T-cell (primary cell): ENCODE measurements at places on chromosomes 7 and 10. TPM values are rescaled to one million over a fixed set of nuclear protein-coding genes. Genes with fewer than 3 reads are reported as not detected.

DNA sequence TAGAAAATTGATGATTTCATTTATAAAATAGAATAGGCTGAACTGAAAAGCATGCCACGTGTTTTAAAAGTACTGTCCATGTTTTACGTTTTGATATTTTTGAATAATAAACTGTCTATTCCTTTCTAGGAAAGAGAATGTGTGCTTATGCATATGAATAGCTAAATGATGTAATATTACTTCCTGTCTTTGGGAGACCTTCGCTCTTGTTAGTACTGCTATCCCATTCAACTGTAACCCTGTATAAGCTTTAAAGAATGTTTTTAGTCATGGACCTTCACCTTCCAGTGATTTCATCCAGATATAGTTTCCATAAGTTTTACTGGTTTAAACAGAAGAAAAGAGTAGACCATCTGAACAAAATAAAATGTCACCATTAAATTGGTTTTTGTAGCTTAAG is 274.4 kb upstream of the SEMA3A start:
- no peak for DNase-seq

GRCh38 chr7:80475383-80475782 is 36.5 kb downstream of the GNAT3 start:
- DNase-seq = no peak

- DNase-seq = no peak
Observed at GRCh38 chr7:123594813-123595241, 6.8 kb upstream of the ASB15 start.

- DNase-seq = no peak
Observed at GRCh38 chr7:1977876-1978441, 254.8 kb downstream of the MAD1L1 start.

Gene LIPK
- not detected for total RNA-seq

- no peak for DNase-seq
Observed at GRCh38 chr10:92124616-92125143, 166.2 kb downstream of the CPEB3 start.

DNA sequence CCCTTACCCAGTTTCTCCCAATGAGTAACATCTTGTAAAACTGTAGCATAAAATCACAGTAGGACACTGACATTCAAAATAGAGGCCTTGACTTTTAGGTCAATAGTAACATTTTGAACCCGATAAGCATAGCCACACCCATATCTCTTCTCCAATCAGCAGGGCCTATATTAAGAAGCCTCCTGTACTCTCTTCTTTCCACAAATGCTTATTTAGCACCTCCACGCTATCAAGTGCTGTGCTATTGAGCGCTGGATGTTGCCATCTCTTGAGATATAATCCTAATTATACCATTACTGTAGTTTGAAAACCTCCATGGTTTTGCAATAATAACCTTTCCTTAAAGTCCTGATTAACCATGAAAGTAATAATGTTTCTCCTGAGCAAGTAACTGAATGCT is 40.1 kb upstream of the CBLL1 start:
- DNase-seq = no peak

Gene SPDYE5
- total RNA-seq = not detected

DNA sequence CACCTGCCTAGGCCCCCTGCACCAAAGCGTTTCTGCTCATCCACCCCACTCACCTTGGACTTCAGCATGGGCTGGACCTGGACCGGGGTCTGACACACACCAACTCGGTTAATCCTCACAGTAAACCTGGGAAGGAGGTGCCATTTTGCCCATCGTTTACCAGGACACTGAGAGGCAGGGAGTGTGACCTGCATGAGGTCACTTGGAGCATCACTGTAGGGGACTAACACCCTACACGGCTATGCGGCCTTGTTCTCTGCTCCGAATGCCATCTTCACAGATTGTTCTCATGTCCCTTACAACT is 33.0 kb downstream of the ANKRD16 start:
- DNase-seq = no peak

DNA sequence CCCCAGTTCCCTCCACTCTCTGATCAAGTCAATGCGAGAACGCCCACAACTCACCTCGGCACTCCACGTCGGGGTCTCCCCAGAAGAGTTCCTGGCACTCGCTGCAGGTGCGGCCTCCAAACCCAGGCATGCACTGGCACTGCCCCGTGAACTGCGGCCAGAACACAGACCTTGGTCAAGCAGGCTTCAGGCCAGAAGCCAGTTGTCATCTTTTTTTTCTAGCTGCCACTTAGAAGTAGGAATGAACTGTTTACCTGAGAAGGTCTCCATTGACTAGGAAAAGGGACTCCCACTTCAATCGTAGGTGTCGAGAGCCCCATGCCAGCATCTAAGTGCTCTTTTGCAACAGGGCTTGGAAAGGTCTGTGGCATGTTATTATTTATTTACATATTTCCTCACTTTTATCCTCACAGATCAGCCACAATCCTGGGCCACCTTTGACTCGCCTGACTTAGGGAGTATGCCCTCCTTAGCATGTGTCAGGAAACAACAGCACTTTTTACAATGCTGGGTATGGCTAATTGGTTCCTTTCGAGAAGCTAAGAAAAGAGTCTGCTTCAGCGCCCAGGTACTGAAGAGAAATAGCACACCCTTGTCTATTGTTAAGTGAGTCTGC is 51.7 kb downstream of the LAMB1 start:
- DNase-seq = no peak

- DNase-seq = peak; percentile 33
Observed at GRCh38 chr7:50781381-50782293, 1.1 kb downstream of the GRB10 start.

Gene FOXL3
- not detected for total RNA-seq

DNA sequence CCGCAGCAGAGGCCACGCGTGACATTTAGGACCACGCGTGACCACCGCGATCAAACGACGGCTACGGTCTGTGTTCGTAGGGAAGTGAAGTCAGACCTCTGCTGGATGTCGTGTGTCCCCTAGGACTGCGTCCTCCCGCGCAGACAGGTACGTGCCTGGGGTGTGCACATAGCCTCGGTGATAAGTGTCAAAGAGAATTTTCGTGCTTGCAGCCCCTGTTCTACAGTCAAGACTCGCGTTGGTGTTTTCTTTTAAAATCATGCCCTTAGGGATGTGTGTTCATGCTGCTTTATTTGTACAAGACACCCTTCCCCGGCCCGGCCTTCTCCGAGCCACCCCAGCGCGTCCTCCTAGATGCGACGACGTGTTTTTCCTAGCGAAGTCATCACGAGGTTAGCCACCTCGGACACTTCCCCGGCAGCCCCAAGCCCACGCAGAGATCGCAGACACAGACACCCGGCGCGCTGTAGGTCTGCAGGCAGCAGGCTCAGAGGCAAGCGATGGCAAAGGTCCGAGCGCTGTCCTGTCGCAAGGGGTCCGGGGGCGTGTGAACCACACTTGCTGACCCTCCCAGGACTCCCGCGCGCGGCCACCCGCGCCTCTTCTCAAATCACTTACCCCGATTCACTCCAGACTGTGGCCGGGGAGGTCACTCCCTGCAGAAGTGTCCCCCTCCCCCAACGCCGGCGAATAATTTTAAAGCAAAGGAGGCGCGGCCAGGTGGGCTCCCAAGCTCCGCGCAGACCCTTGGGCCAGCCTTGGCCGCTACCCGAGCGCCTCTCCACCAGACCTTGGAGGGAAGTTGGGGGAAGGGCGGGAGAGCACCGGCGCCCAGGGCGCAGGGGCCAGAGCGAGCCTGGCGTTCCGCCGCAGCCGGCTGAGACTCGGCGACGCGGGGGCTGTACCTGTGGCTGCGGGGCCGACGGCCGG is 552 bp downstream of the MKX start:
- DNase-seq = no peak

Gene IL6
- total RNA-seq = not detected

GRCh38 chr7:50594136-50594535 is 28.9 kb upstream of the DDC start:
- no peak for DNase-seq

Gene CNTNAP2
- 0.21 TPM for total RNA-seq

Gene TMEM225B
- 1.4 TPM for total RNA-seq

Gene FKBP6
- not detected for total RNA-seq

Gene FGFR2
- total RNA-seq = 0.70 TPM

Gene ZNF485
- 2.4 TPM for total RNA-seq

GRCh38 chr10:97729014-97729413 is 7.9 kb upstream of the ZFYVE27 start:
- no peak for DNase-seq

DNA sequence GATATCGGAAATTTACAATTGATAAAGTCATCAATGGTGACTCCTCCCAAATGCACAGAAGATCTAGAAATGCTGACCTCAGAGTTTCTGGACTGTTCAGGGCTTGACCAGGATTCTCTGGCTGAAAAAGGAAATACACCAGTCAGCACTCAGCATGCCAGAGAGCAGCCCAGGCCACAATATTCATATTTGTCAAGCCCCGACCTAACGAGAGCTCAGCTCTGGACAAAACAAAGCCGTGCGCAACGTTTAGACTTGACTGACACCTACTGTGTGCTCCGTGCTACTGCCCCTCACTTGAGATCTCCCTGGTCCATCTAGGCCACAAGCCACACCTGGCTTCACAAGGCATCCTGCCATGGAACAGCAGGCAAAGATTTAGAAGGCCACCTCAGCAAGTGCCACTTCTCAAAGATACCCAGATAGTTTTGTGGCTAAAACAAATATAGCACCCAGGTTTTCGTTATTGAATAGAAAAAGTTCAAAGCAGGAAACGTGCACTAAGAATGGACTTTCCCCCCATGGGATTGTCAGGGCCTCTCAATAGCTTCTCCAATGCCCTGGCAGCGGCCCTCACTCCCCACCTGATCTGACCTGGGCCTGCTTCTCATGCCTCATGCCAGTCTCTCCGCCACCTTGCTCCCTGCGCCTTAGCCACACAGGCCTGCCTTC is 218.3 kb downstream of the FAM107B start:
- no peak for DNase-seq

DNA sequence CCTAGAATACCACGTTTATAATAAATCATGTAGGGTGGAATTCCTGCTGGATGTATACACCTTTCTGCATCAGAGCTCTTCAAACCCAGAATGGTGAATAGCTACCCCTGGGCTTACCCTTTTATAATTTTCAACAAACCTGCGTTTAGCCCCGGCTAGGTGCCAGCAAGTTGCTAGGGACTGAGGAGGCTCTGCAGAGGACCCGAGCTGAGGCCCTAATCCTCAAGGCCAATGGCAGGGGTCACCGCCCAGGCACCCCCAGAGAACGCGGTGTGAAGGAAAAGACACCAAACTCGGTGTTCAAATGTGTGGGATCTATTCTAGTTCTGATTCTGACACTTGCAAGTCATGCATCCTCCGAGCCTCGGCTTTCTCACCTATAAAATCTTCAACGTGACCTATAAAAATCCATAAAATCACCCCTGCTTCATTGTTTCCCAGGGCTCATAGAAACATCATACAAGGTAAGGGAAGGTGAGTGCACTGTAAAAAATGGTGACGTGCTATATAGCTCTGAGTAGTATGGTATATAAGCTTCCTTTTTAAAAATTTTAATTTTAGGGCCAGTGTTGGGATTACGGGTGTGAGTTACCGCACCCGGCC is 2.5 kb upstream of the ANXA11 start:
- DNase-seq = no peak

- DNase-seq = no peak
Observed at GRCh38 chr7:158033196-158033595, 554.4 kb downstream of the PTPRN2 start.

- DNase-seq = no peak
Observed at GRCh38 chr10:83934062-83934461, 205.2 kb upstream of the GHITM start.

DNA sequence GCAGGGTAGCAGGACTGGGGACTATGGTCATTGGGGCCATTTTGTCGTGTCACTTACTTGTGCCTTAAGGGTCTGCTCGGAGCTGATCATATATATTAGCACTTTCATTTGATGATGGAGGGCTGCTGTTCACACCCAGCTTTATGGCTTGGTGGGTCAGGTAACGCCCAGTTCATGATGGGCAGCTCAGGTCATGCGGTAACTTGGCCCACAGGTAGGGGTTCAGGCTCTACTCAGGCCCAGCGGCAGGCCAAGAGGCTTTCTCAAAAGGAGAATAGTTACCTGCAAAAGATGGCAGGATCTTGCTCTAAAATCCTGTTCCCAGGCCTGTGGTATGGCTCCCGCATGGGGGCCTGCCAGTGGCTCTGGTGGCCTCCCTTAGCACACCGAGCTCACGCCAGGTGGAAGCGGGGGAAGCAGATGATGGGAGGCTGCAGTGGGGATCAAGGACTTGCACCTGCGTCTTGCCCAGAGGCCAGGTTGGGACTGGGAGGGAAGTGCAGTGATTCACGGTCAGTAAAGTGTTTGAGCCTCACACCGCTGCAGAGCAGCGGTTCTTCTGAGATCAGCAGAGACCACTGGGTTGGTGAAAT is 109.5 kb downstream of the ADCY1 start:
- no peak for DNase-seq

DNA sequence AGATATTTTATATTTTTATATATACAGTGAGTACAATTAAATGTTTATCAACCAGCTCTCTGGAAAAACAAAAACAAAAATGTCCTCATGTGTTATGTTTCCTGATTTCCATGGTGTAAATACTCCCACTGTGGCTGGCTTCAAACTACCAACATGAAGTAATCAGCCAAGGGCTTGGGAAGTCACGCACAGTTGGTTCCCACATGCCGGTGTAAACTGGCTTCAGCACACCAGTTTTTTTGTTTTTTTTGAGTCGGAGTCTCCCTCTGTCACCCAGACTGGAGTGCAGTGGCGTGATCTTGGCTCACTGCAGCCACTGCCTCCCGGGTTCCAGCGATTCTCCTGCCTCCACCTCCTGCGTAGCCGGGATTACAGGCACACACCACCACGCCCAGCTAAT is 11.8 kb downstream of the OSBPL3 start:
- no peak for DNase-seq

DNA sequence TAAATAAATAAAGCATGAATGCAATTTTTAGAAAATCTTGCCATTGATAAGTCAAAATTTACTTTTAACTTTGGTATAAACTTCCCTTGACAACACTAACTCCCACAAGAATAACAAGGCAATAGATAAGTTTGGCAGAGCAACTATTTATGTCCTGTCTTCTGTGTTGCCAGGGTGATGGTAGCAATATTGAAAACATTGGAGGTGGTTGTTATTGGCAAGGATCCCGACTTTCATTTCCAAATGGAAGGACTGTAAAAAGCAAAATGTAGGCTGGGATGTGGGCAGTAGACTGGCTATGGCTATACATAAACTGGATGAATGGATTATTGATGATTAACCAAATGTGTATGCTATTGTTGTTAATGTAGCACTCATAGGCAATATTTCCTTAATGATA is 134.9 kb upstream of the CACNA2D1 start:
- DNase-seq = no peak

DNA sequence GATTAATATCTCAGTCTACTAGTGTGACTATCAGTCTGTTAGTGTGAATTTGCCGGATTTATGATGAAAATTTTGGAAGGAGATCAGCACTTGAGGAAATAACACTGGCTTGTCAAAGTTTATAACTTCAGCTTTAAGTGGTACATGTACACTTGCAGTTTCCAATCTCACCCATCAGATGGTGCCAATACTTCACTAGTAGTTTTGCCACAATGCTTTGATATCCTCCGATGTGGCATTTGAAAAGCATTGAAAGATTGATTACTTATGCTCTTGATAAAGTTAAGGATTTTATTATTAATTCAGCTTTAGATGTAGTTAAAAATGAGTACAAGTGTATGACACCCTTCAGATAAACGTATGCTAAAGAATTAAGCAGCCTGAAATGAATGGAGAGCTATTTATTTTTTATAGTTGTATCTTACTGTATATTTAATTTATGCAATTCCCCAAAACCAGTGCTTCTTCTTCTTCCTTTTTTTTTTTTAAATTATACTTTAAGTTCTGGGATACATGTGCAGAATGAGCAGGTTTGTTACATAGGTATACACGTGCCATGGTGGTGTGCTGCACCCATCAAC is 98.2 kb downstream of the ANLN start:
- no peak for DNase-seq

Gene PLCE1
- not detected for total RNA-seq
